ENCODE measurements at places on chromosomes 1 and 21.

DNA sequence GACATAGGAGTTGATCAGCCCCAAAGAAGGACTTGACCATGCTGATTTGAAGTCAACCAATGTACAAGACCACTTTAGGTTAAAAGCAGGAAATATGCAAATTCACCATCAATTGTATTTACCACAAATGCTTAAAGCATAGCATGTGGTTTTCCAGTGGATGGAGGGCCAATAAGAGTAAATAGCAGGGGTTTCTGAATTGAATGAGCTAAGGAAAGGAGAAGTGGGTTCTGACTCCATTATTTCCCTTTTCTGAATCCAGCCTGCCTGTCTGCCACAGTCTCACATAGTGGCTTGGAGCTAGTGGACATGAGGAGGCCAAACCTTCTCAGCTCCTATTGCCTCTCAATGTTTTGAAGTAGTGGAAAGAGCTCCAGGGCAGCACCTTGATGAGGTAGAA lies 7.2 kb upstream of the TNFSF18 start:
- DNase-seq = no peak

GRCh38 chr1:96234299-96234698 lies 487.3 kb upstream of the PTBP2 start:
- DNase-seq = no peak

DNA sequence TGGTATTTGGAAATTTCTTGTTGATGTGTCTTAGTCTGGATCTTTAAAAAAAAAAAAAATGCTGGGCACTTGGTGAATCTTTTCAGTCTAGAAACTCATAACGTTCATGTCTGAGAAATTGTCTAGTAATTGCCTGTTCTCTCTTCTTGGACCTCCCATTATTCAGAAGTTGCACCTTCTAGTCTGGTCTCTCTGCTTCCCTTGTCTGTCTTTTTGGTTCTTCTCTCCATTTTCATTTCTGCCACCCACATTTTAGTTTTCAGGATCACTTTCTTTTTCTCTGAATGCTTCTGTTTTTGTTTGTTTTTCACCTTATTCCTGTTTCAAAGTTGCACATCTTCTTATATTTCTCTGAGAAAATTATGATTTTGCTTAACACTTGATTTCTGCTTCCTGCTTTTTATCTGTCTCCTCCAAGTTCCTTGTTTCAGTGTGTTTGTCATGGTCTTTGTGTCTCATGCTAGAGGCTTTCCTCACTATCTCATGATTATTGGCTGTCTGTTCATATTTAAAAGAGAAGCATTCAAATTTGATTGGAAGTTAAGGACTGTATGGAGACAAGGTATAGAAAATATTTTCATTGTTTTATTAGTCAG lies 21.3 kb downstream of the BACE2 start:
- no peak for DNase-seq

DNA sequence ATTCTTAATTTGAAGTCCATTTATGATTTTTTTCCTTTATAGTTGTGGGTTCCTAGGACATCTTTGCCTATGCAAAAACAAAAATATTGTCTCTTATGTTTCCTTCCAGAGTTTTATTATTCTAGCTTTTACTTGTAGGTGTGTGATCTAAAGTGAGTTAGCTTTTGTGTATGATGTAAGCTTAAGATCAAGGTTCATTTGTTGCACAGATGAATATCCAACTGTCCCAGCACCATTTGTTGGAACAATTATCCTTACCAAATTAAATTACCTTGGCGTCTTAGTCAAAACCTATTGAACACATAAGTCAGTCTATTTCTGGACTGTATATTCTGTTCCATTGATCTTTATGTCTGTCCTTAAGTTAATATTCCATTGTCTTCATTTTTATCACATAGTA lies 337.6 kb downstream of the ZP4 start:
- DNase-seq = no peak

GRCh38 chr1:153238527-153238926 lies 21.0 kb upstream of the LORICRIN start:
- no peak for DNase-seq

- no peak for DNase-seq
Measured at GRCh38 chr1:172447641-172448040, 3.8 kb upstream of the PIGC start.

DNA sequence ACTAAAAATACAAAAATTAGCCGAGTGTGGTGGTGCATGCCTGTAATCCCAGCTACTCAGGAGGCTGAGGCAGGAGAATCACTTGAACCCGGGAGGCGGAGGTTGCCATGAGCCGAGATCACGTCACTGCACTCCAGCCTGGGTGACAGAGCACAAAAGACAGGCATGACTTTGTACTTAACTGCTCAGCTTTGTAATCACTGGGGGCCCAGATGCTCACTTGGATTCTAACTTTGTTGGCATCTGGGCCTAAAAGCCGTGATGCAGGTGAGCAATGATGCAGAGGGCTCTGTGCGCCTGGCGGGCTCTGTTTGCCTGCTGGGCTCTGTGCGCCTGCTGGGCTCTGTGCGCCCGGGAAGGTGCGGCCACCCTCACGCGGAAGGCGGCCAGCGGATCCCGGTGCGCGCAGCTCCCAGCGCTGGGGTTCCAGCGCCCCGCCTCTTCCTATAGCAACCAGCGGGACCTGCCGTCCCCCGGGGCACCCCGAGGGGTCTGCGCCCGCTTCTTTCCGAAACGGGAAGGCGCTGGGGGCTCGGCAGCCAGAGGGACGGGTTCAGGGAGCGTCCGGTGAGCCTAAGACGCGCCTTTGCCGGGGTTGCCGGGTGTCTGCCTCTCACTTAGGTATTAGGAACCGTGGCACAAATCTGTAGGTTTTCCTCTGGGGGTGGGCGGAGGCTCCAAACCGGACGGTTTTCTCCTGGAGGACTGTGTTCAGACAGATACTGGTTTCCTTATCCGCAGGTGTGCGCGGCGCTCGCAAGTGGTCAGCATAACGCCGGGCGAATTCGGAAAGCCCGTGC lies 31.7 kb downstream of the PRMT2 start:
- DNase-seq = no peak

GRCh38 chr1:221100611-221101010 lies 221.4 kb downstream of the HLX start:
- DNase-seq = peak; percentile 38

GRCh38 chr1:242237051-242237450 lies 238.2 kb upstream of the MAP1LC3C start:
- no peak for DNase-seq

GRCh38 chr1:224196813-224197600 lies 14.0 kb downstream of the DEGS1 start:
- no peak for DNase-seq

DNA sequence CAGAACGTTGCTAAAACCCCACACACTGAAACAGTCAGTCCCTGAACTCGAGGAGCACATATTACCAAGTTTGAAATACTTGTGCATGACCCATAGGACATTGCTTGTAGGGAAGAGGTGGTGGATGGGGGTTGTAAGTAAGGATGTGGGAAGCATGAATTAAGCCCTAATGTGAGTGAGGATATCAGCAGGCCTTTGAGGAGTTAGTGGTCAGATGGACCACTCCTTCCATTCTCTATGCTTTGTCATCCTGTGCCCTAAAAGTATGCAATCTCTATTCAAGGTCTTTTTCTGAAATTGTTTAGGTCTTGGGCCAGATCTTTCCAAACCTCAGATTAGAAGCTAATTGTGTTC lies 70.9 kb upstream of the SAMSN1 start:
- DNase-seq = no peak

- no peak for DNase-seq
Measured at GRCh38 chr1:183293876-183294275, 107.8 kb downstream of the LAMC2 start.

GRCh38 chr1:168628807-168629206 lies 52.4 kb downstream of the XCL1 start:
- DNase-seq = no peak

- DNase-seq = no peak
Measured at GRCh38 chr1:208569181-208569580, 325.0 kb upstream of the PLXNA2 start.

DNA sequence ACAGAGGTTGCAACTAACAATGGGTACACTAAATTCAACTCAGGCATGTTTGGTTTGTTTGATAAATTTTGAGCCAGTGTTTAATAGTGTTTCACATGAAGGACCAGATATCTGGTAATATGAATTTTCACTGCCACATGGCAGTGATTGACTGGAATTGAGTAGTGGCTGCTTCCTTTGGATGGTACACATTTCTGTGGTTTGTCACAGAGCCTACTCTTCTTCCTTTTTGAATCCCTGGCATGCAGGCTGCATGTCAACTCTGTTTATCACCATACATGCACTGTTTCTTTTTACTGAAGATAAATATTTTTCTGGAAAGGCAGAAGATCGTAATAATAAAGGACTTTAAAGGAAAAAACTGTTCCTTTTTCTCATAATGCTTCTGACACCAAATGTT lies 35.5 kb downstream of the SDCCAG8 start:
- no peak for DNase-seq

GRCh38 chr1:151475175-151475574 lies 15.9 kb upstream of the POGZ start:
- DNase-seq = no peak

DNA sequence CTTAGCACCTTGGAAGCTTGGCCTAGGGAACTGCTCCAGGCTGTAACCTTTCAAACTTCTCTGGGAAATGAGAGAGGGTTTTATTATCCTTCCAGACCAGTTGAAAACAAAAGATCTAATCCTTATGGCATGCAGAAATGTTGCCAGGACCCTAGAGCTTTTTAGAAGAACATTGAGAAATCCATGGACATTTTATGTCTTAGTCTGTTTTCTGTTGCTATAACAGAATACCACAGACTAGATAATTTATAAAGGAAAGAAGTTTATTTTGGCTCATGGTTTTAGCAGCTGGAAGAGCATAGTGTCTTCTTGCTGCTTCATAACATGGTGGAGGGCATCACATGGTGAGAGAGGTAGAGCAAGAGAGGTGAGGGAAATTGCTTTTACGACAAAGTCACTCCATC lies 25.8 kb downstream of the OSBPL9 start:
- DNase-seq = no peak

DNA sequence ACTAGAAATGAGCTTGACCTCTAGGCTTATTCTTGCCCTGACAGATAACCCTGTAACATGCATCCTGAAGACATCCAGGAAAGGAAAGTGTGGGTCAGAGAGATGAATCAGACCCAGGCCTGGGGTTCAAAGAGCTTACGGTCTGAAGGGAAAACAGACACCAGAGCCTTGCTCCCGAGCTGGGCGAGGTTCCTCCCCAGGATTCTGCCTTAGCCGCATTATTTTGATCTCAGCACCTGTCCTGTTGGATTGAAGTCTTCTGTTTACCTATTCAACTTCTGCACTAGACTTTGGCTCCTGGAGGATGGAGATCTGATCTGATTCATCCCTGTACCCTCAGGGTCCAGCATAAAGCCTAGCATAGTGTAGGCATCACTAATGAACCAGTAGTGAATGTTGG lies 1.9 kb downstream of the CYP4B1 start:
- no peak for DNase-seq

- no peak for DNase-seq
Measured at GRCh38 chr1:227073786-227074185, 133.7 kb downstream of the COQ8A start.

DNA sequence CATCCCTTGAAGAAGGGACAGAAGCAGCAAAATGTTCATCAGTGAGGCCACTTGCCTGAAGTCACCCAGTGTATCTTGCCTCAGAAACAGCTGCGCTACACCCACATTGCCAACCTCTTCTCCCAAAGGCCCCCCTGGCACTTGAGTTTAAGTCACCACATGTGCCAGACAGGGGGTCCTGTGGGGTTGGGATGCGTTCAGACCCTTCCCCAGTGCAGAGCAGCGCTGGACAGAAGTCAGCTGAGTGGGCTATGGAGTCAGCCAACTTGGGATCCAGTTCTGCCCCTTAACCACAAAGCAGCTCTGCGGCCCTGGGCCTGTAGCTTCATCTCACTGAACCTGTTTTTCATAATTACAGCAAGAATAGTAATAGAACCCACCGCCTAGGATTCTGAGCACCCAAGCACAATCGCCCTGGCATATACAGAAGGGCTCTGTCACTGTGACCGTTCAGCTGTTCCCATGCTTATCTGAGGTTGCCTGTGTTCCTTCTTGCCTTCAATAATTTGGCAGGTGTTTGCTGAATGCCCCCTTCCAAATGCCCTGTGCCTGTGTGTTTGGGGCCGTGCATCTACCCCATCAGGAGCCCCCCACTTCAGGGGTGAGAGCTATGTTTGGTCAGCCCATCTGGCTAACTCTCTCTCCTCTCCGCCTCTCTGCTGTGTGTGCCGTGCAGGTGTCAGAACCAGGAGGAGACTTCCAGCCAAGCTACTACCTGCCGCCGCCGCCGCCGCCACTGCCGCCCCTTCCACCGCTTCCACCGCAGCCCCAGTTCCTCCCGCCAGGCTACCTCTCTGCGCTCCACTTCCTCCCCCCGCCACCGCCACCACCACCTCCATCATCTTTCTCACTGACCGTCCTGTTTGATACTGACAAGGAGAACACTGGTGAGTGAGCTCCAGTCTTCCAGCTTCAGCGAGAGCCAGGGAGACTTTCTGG lies 5.0 kb downstream of the DMRTB1 start:
- no peak for DNase-seq

DNA sequence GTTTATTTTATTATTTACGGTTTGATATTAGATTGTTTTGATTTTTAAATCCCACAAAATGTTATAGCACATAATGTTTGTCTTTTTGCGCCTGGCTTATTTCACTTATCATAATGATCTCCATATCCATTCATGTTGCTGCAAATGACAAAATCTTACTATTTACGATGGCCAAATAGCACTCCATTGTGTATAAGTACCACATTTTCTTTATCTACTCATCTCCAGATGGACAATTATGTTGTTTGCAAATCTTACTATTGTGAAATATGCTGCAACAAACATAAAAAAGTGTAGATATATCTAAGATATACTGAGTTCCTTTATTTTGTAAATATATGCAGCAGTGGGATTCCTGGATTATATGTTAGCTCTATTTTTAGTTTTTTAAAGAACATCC lies 1568.3 kb downstream of the AMY1C start:
- DNase-seq = no peak

GRCh38 chr1:185317886-185318310 lies 855 bp upstream of the IVNS1ABP start:
- peak; percentile 70 for DNase-seq

GRCh38 chr1:154186177-154186576 lies 5.7 kb downstream of the TPM3 start:
- DNase-seq = no peak

- DNase-seq = no peak
Measured at GRCh38 chr1:185042737-185043136, 2.6 kb upstream of the RNF2 start.

DNA sequence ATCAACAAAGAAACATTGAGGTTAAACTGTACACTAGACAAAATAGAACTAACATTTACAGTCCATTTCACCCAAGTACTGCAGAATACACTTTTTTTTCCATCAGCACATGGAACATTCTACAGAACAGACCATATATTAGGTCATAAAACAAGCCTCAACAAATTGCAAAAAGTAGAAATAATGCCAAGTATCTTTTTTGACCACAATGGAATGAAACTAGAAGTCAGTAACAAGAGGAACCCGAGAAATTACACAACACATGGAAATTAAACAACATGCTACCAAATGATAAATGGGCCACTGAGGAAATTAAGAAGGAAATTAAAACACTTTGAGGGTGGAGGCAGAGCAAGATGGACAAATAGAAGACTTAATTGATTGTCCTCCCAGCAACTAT lies 8.4 kb upstream of the C1orf185 start:
- DNase-seq = no peak

Measured in pons (tissue), 1 donor.